Keratinocyte (primary cell): ENCODE measurements at places on chromosomes 1 and 21. TPM values are rescaled to one million over a fixed set of nuclear protein-coding genes. Genes with fewer than 3 reads are reported as not detected.

The HLX gene
- polyA plus RNA-seq: not detected in 3 replicates

The OPTC gene
- polyA plus RNA-seq: not detected in 3 replicates

The ACBD3 gene
- polyA plus RNA-seq: 32.0 to 43.1 TPM (median 39.1 TPM) in 3 replicates

- no peak for DNase-seq
Measured at GRCh38 chr1:31663622-31664452, 19.2 kb upstream of the PEF1 start.

DNA sequence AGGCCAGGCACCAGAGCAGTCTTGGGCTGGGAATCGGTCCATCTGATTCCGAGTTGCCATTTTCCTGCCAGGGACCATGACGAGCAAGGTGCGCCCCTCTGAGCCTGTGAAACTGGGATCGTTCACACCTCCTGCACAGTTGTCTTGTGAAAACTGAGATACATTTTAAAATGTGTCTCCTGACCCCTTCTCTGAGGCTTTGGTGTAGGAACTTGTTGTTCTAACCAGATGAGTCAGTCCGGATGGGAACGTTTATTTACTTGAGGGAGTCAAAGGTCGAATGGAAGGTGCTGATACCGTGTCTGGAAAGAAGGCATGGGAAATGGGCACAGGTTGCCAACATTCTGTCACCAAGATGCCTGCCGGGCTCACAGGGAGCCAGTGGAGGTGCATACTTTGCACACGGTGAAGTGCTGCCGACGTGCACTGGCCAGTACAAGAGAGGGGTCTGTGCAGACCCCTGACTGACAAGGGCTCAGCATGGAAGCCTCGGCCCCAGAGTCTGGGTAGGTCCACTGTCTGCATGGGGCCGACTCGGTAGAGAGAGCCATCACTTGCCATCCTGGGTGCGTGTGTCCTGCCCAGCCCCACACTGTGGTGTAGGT lies 7.4 kb upstream of the KCNN3 start:
- DNase-seq: no peak

DNA sequence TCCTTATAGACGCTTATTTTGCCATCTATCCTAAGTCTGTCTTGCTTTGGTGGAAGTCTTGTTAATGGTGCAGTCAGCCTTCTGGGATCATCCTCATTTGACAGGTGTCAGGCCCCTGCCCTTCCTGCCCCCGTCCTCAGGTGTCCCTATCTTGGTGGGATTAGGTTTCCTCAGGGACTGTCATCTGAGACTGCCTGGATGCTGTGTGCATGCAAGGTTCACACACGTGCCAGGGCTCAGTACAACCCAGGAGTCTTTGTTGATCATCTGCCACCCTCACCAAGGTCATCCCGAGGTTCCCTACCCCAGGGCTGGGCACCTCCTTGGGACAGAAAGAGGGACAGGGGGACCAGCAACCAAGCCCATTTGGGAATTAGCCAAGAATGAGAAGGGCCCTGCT lies 18.0 kb downstream of the PADI2 start:
- no peak for DNase-seq

The MTF2 gene
- 15.9 to 24.8 TPM (median 19.6 TPM) in 3 replicates for polyA plus RNA-seq

DNA sequence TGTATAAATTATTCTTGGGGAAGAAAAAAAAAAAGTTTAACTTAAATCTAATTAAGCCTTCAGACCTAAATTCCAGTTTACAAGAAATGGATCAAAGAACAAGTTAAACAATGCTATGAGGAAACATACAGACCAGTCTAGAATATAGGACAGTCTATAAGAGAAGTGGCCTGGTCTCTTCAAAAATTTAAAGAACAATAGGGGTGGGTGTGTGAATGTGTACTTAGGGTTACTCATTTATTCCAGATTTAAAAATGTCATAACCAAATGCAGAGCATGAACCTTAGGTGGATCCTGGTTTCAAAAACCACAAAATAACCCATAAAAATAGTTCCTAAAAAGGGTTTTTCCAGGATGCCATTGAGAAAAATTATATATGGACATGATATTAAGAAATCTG lies 21.8 kb upstream of the SYNJ1 start:
- DNase-seq: no peak

The RASAL2 gene
- 27.2 to 36.3 TPM (median 29.1 TPM) in 3 replicates for polyA plus RNA-seq

DNA sequence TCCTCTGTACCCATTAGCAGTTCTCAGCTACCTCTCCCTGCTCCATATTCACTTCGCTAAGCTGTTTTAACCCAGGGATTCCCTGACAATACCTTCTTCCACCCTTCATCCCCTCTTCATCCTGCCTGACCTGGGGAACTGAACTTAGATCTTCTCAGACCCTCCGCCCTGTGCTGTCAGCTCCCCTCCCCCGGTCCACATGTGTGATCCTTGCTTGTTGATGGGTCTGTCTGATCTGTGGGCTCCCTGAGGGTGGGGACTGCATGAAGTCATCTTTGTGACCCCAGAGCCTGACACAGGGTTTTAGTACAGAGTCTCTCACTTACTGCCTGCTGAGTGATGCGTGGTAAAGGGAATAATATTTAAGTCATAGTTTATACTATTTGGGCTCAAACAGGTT lies 11.8 kb downstream of the CHAF1B start:
- no peak for DNase-seq

DNA sequence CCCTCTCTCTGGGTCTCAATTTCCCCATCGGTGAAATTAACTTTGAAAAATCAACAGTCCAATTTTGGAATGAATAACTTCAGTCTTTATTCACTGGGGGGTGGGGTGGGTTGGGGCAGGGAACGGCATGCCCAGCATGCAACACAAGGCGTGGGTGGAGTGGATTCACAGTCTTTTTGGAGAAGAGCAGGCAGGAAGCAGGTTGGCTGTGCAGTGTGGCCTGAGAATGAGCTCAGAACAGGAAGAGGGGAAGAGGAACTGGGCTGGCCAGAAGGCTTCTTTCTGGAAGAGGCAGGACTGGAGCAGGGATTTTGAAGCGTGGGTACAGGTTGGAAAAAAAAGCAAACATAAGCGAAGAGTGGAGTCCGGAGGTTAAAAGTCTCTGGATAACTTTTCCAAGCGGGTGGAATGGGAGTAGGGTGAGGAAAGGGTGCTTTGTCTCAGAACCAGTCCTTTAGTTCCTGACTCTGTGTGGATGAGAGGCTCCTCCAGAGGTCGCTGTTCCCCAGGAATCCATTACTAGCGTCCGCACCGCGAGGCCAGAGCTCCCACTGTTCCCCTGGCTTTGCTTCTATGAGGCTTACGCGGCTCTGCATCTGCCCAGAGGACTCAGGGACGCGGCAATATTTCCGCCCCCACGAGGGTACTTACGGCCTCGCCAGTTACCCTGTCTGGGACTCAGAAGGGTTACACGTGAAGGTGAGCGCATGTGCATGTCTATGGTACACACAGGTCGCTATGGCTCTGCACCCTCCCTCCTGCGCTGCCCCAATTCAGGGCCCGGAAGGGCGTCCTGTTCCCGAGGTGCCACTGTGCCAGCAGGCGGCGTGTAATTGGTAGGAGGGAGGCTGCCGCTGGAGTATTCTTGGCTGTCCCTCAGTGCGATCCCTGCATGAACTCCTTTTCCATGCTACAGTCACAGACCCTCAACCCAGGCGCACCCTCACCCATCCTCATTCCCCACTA lies 5.5 kb upstream of the FOXD2 start:
- no peak for DNase-seq

DNA sequence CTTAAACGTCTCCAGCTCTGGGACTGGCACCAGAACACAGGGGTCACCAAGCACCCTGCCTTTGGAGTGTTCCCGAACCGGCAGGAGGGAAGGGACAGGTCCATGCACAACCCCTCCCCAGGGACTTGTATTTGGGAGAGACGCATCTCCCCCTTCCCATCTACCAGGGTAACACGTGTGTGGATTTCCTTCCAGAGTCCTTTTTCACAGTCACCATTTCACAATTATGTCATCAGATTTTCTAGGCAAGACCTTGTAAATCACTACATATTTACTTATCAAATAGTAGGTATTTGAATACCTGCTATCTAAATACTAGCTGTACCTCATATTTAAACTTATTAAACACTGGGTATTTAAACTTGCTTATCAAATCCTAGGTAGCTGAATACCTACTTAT lies 57.4 kb upstream of the AJAP1 start:
- DNase-seq: no peak

The CHAF1B gene
- 1.4 to 6.8 TPM (median 6.8 TPM) in 3 replicates for polyA plus RNA-seq
